ENCODE measurements at places on chromosomes 2 and 18. TPM values are rescaled to one million over a fixed set of nuclear protein-coding genes. Genes with fewer than 3 reads are reported as not detected.

Gene PROC
- 2.6 TPM for total RNA-seq

Gene SPDYA
- 3.4 TPM for total RNA-seq

Gene NIF3L1
- total RNA-seq = 14.8 TPM

- DNase-seq = no peak
Observed at GRCh38 chr2:200668478-200668877, 82.7 kb downstream of the AOX1 start.

GRCh38 chr2:97769711-97770110, 56.3 kb downstream of the ZAP70 start:
- no peak for DNase-seq

DNA sequence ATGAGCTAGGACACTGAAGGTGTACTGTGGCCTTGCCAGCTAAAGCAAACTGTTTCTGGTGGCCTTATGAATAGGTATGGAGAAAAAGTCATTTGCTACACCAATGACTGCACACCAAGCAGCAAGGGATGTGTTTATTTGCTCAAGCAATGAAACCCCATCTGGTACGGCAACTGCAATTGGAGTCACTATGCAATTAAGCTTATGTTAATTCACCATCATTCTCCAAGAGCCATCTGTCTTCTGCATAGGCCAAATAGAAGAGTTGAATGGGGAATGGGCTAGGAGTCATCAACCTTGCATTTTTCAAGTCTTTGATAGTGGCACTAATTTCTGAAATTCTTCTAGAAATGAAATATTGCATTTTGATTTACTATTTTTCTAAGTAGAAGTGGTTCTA, 372.0 kb downstream of the KCNJ3 start:
- DNase-seq = no peak

Measured in chondrocyte (in vitro differentiated cells).